ENCODE measurements at places on chromosomes 5 and 9.

DNA sequence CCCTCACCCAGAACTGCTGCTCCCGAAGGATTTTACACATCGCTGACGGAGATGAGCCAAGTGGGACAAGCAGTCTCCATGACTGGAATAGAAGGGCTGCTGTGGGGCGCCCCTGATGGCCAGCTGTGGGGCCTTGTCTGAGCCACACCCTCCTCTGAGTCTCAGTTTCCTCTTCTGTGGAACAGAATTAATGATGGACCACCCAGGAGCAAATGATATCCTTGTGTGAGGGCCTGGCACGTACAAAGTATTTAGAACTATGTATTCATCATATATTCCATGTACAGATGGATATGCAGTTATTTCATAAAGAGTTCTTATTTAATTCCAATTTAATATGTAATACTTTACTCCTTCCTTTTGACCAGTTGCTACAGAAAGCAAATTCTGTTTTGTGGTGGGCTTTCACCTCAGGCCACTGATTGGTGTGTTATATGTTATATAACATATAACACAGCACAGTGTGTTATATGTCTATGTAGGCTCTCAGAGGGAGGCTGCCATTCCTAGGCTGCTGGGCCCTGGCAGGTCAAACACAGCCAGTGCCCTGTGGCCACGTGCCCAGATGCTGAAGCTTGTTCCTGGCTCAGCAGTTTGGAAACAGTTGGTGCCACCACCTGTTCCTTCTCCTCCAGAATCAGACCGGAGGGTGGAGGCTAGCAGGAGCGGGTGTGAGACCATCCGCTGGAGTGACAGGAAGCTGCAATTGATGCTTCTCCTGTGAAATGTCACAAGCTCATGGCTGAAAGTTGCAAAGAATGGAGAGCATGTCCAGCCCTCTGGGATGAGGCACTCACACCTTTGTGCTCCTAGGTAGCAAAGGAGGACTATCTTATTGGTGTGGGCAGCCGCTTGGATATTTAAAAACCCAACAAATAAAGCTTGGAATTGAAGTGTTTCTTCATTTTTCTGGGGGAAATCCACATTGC lies 4.4 kb upstream of the FGD3 start:
- ATAC-seq, result no peak

DNA sequence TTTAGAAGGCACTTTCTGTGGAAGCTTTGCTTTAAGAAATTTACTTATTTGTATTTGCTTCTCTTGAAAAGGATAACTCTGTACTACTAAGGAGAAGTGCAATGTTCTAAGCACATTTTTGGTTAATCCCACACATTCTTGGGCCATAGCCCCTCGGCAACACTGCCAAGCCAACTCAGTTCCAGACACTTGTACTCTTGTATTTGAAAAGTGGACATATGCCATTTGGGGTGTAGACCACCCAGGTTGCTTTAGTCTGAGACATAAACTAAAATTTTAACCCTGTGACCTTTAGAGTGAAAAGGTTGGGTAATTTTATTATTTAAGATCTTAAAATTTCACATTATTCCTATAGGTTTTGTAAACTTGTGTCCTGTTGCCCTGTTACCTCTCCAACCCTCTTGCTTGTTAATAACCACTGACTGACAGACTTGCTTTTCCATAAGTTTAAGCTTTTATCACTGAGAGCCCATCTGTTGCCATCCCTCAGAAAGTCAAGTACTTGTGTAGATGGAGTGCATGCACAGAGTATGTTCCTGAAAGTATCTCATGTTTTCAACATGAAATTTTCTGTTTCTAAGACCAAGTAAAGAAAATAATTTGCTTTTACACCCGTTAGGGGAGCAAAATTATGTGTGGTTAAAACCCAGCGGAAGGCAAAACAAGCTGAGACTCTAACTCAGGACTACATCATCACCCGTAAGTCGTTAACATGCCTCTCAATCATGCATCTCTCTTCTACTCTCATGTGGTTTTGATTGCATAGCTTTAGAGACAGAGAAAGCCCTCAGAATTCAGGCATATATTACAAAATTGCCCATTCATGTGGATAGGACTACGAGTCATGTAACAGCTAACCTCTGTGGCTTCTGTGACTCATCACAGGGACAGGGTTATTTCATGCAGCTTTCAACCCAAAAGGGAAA lies 117.3 kb downstream of the GDNF start:
- peak; percentile 91 for ATAC-seq

DNA sequence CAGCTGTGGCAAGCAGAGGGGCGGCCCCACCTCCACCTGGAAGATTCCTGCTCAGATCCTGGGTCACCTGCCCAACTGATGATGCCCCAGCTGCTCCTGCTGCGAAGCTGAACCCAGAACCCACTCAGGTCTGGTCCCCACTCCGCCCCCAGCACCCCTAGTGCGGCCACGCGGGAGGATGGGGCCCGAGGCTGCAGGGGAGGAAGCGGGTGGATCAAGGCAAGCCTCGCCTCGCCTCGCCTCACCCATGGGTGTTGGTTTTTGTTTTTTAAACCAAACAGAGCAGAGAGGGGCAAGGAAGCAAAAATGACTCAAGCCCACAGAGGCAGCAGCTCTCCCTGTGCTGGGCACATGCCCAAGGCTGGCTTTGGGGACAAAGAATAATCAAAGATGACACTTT lies 23.2 kb downstream of the ABO start:
- ATAC-seq, result no peak

GRCh38 chr5:149681252-149681651 lies 48.9 kb upstream of the PPARGC1B start:
- ATAC-seq, result no peak

DNA sequence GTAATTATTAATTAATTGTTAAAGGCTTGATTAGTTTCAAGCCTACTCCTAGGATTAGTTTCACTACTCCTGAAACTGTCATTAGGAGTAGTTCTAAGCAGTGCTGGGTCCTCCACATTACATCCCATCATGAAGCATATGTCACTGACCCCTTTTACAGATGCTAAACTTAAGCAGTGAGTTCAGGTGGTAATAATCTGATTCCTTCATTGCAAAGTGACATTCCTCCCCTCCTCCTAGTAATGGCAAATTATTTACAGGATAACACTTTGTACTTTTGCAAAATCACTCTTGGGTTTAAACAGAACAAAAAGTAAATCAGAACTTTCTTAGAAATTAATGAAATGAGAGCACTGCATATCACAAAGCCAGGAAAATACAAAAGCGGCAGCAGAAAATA lies 52.4 kb downstream of the BAAT start:
- ATAC-seq, result no peak

DNA sequence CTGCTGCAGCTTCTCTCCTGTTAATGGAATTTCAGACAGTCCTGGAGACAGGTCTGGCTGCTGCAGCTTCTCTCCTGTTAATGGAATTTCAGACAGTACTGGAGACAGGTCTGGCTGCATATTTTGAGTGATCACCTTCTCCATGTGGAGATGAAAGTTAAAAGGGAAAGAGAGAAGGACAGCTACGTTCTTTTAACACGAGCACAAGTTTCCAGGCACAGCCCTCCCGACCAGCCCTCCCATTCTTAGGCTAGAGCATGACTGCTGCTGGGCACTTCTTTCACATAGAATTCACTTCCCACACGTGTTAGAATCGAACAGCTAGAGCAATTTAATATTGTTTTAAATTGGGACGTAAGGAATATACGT lies 133.3 kb upstream of the DMRT1 start:
- ATAC-seq, result no peak

DNA sequence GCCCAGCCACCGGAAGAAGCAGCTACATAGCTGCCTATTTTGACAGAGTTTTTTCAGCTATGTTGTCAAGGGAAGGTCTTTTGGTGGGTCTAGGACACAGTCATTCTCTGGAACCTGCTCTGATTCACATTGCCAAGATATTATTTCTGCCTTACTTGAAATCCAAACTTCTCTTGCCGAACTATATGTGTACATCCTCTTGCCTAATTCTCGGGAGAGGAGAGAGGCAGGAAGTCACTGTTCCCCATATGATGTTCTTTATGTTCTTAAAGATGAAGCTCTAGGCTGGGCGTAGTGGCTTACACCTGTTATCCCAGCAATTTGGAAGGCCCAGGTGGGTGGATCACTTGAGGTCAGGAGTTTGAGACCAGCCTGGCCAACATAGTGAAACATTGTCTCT lies 8.6 kb downstream of the TMEM252 start:
- ATAC-seq, result no peak

DNA sequence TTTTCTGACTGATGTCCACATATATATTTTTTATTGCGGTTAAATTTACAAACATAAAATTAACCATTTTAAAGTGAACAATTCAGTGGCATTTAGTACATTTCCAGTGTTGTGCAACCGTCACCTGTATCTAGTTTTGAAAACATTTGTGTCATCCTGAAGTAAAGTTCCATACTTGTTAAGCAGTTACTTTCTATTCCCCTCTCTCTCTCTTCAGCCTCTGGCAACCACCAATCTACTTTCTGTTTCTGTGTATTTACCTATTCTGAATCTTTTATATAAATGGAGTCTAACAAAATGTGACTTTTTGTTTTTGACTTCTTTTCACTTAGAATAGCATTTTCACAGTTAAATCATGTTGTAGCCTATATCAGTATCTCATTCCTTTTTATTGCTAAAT lies 480.1 kb upstream of the SMARCA2 start:
- no peak for ATAC-seq

DNA sequence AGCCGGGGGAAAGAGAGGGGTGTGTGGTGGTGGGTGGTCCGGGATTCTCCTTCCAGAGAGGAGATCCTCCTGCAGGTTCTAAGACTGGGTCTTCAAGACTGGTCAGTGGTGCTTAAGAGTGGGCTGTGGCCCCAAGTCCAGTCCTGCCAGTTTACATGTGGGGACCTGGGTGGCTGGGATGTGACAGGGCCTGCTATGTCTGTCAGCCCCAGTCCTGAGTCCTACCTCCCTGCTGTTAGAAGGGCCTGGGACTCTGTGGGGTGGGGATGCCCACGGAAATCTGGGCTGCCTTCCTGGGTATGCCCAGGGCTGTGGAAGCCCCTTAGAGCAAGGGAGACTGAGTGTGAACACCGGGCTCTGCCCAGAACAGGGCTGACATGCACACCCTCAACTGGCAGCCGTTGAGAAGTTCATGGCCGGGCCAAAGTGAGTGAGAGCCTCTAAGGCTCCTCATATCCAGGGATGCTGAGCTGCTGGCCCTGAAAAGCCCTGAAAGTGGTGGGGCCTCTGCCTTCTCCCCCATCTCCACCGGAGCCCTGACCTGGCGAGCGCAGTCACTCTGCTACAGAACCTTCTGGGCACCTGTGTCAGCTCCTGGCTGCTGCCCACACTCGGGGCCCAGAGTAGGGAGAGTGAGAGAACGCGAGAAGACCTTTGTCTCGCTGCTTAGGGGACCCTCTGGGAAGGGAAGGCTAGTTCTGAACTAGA lies 1.7 kb downstream of the PHF2 start:
- no peak for ATAC-seq

DNA sequence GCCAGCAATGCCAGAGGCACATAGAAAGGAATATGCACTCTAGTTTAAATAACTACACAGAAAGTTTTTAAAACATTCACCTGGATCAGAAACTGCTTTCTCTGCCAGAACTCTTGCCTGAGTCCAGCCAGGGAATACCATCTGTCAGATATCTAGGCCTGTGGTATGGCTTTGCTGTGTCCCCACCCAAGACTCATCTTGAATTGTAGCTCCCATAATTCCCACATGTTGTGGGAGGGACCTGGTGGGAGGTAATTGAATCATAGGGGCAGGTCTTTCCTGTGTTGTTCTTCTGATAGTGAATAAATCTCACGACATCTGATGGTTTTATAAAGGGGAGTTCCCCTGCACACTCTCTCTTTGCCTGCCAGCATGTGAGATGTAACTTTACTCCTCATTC lies 41.5 kb upstream of the KCNV2 start:
- no peak for ATAC-seq

DNA sequence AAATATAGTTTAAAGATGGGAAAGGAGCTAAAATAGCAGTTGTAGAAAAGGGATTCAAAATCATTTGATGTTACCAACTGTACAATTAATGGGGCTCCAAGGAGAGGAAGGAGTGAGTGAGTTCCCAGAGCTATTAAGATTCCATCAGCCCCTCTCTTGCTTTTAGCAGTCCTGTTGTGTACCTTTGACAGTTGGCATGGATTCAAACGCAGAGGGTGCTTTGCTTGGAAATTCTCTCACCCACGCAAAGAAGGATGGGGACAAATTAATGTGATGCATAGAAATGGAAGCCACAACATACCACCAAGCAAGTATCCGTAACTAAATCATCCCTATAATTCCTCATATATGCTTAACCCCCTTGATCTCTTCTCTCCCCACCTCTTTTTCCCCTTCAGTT lies 461.3 kb downstream of the EBF1 start:
- no peak for ATAC-seq

GRCh38 chr5:124061068-124061430 lies 549.1 kb downstream of the CSNK1G3 start:
- no peak for ATAC-seq

DNA sequence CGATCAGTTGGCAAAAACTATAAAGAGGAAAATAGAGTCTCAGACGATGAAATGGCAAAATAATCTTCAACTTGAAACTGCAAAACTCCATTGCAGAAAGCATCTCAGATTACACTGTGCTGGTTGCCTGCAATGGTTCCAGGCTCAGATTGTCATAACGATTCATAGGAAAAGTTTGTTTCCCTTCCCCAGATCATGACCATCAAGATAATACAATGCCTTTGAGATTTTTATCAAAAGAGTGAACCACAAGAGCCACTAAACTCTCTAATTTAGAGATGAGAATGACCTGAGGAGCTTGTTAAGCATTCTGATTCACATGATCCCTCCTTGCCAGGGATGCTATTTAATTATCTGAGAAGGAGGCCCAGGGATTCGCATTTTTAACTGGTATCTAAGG lies 52.6 kb upstream of the ITGA1 start:
- no peak for ATAC-seq

- ATAC-seq, result peak; percentile 74
Measured at GRCh38 chr5:132179405-132179804, 48.2 kb downstream of the P4HA2 start.
